ENCODE measurements at places on chromosomes 6 and 20. TPM values are rescaled to one million over a fixed set of nuclear protein-coding genes. Genes with fewer than 3 reads are reported as not detected.
A peak's percentile ranks its signal among the peaks of the same experiment; 100 is the strongest.

- H3K27me3 ChIP-seq = no peaks in the 10 kb centered on the region
- no peak for DNase-seq
- H3K4me3 ChIP-seq = no peak overlapping the region
- H3K36me3 ChIP-seq = no peaks in the 10 kb centered on the region
Observed at GRCh38 chr6:85797993-85798392, 155.3 kb upstream of the SYNCRIP start.

DNA sequence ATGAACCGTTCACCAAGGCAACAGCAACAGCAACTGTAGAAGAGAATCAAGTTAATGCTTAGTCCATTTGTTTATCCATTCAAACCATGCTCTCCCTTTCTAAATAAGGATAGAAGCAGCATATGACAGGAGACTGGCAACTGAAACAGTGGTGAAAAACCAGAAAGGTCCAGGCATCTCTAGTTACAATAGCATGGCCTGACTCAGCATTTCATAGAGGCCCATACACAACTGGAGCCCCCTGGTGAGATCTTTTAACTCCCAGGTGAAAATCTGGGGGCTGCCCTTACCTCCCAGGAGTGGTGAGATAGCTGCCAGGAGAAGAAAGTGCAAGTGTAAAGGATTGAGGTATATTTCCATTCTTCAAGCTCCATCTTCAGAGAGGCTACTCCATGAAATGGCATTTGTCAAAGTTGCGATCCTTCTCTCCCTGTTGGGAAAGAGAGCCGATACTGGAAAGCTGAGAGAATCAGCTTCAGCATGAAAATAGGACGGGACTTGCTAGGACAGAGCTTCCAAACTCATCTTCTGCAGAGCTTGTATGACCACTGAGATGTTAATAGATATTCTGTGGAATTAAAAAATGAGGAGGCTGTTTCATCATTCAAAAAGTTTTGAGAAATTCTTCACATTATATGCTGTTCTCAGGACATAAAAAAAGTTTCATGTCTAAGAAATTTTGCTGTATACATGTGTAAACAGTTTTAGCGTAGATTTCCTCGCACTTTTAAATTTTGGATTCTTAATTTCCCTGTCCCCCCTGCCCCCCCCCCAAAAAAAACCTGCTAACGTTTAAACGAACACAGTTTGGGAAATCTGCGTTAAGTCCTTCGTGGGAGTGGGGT, 10.9 kb upstream of the SLC2A12 start:
- H3K27ac ChIP-seq = no peak overlapping the region
- no peaks in the 10 kb centered on the region for H3K36me3 ChIP-seq
- no peak overlapping the region for H3K4me3 ChIP-seq
- DNase-seq = no peak

TEAD3 gene
- total RNA-seq = 98.6 TPM

- H3K4me1 ChIP-seq = no peaks in the 10 kb centered on the region
- DNase-seq = no peak
- no peak overlapping the region for H3K27ac ChIP-seq
- H3K4me3 ChIP-seq = no peak overlapping the region
- peaks cover 100% of the 10 kb centered on the region for H3K27me3 ChIP-seq
Observed at GRCh38 chr6:137496368-137496767, 2.2 kb upstream of the OLIG3 start.

- H3K36me3 ChIP-seq = no peaks in the 10 kb centered on the region
- no peak overlapping the region for H3K27ac ChIP-seq
- peaks cover 3% of the 10 kb centered on the region for H3K4me1 ChIP-seq
Observed at GRCh38 chr6:33904747-33905065, 100.9 kb upstream of the MLN start.

DNA sequence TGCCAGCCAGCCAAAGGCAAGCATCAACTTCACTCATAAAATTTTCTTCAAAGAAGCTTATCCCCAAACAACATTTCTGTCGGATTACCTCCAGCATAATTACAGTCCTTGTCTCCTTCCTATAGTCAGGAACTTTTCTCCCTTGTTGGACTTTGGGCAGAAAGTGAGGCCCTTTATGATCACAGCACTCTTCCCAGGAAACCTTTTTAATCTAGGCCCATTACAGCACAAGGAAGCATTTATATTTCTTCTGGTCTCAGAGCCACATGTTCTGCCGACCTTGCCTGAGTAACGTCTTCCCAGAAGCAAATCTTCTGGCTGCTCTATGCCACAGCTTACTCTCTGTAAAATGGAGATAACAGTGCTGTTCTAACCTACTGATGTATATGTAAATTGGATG, 437.2 kb upstream of the SLC35B3 start:
- no peak overlapping the region for H3K27ac ChIP-seq
- no peaks in the 10 kb centered on the region for H3K36me3 ChIP-seq
- no peak overlapping the region for H3K4me3 ChIP-seq
- no peaks in the 10 kb centered on the region for H3K27me3 ChIP-seq
- DNase-seq = no peak
- no peaks in the 10 kb centered on the region for H3K4me1 ChIP-seq

L3MBTL1 gene
- total RNA-seq = 30.7 TPM

DNA sequence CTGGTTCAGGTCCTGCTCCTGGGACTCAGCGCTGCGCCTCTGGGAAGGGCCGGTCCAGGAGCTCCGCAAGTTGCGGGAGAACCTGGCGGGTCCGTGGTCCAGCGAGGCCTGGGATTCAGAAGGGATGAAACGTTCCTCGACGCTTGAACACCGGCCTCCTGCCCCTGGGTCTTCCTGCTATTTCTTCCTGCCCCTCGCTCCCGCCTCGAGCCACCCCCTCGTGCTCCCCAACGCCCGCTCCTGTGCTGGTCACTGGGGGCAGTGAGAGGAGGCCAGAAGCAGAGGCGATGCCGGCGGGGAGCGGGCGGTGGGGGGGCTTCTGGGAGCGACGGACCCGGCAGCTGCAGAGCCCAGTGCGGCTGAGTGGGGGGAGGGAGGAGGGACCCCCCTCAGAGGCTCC, 20.8 kb upstream of the KIF25 start:
- no peaks in the 10 kb centered on the region for H3K27me3 ChIP-seq
- no peak overlapping the region for H3K4me3 ChIP-seq
- peaks cover 10% of the 10 kb centered on the region for H3K4me1 ChIP-seq
- H3K36me3 ChIP-seq = no peaks in the 10 kb centered on the region

- no peaks in the 10 kb centered on the region for H3K36me3 ChIP-seq
- DNase-seq = peak; percentile 67
- H3K27ac ChIP-seq = no peak overlapping the region
- H3K4me1 ChIP-seq = no peaks in the 10 kb centered on the region
Observed at GRCh38 chr6:25202504-25202903, 76.7 kb upstream of the CARMIL1 start.

FAM184A gene
- total RNA-seq = 4.2 TPM

DNA sequence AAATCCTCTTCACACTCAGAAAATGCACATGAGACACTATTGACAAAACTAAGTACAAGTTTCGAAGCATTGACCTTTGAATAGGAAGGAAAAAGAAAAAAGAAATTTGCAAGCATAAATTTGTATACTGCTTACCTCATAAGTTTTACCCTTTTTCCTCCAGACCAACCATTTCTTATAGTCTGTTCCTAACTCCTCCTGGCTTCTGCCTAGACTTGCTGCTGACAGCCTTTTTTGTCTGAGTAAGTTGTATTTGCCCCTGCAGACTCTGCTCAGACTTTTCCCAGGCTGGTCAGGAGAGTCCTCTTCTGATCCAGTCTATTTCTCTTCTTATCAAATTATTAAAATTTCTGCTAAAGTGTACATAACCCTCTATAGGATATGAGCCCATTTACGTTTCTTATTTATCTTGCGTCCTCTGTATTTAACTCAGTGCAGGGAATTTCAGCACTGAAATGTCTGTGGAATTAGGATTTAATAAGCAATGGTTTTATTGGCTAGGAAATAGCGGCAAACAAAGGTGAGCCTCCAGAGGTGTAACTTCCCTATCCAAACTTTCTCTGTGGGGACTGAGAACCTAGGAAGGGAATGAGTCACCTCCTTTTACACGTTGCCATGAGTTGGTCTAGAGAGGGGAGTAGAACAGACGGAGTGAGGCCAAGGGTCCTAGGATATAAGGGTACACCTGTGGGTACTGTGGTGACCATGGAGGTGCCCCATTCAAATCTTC, 207.1 kb upstream of the MARCKS start:
- DNase-seq = no peak
- H3K36me3 ChIP-seq = no peaks in the 10 kb centered on the region
- H3K27ac ChIP-seq = peak overlapping the region; percentile 89
- H3K4me1 ChIP-seq = peaks cover 42% of the 10 kb centered on the region
- H3K4me3 ChIP-seq = no peak overlapping the region
- H3K27me3 ChIP-seq = no peaks in the 10 kb centered on the region

- no peak overlapping the region for H3K4me3 ChIP-seq
- no peaks in the 10 kb centered on the region for H3K27me3 ChIP-seq
- H3K36me3 ChIP-seq = peaks cover 16% of the 10 kb centered on the region
- peak overlapping the region; percentile 45 for H3K27ac ChIP-seq
Observed at GRCh38 chr20:32445539-32446273, 87.6 kb downstream of the ASXL1 start.

GRCh38 chr6:26200918-26201721, 113.9 kb downstream of the HFE start:
- H3K27me3 ChIP-seq = no peaks in the 10 kb centered on the region
- DNase-seq = no peak
- H3K27ac ChIP-seq = no peak overlapping the region

DNA sequence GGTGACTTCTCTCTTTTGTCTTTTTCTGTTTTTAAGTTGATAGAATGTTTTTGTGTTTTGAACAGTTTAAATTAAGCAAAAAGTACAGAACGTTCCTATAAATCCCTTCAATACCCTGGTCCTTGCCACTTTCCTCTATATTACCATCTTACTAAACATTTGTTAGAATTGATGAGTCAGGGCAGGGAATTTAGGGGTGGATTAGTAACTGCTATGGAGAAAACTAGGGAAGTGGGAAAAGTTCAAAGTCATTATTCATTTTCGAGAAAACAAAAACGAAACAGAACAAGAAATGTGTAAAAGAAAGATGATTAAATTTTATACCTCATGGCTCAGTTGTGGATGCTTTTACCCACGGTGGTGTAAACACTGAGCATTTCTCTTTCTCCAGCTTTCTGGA, 240.4 kb upstream of the SULF2 start:
- DNase-seq = no peak
- H3K36me3 ChIP-seq = no peaks in the 10 kb centered on the region
- H3K4me1 ChIP-seq = no peaks in the 10 kb centered on the region
- H3K27me3 ChIP-seq = no peaks in the 10 kb centered on the region
- H3K4me3 ChIP-seq = no peak overlapping the region

GRCh38 chr20:3042625-3043024, 797 bp upstream of the GNRH2 start:
- H3K36me3 ChIP-seq = peaks cover 17% of the 10 kb centered on the region
- no peak for DNase-seq
- peaks cover 3% of the 10 kb centered on the region for H3K4me1 ChIP-seq
- no peak overlapping the region for H3K27ac ChIP-seq
- no peaks in the 10 kb centered on the region for H3K27me3 ChIP-seq

DEFB132 gene
- total RNA-seq = not detected

HTR1E gene
- not detected for total RNA-seq

DNA sequence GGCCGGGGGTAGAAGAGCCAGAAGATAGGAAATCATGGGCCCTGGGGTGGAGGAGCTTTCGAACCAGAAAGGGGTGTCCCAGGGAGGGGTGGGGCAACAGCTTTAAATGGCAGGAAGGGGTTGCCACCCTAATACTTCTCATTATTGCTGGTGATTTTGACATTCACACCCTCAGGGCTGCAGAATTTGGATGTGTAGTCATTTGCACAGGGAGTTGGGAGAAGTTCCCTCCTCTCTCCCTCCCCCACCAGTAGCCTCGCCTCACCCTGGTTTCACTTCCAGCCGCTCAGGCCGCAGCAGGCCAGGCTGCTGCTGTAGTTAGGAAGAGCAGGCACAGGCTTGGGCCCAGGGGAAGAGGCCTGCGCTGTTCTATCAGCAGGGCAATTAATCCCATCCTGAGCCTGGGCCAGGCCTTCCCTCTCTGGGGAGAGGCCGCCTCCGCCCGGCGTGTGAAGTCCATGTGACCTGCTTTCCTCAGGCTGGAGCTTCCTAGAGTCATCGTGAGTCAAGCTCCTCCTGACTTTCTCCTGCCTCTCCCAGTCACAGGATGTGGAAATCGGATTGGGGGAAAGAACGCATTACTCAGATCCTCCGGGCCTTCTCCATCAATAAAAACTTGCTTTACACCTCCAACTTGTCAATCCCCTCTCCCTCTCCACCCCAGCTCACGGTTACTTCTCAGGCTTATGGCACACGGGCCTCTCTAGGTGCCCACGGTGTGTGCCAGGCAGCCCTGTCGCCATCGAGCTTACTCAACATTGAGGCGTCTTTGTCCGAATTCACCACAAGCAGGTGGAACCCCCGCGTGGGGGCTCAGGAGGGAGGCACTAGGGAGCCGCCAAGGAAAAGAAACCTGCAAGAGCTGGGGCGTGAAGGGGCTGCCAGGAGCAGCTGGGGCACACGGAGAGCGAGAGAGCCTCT, 7.8 kb downstream of the ADTRP start:
- peaks cover 10% of the 10 kb centered on the region for H3K4me1 ChIP-seq
- H3K36me3 ChIP-seq = no peaks in the 10 kb centered on the region
- H3K4me3 ChIP-seq = no peak overlapping the region
- no peak overlapping the region for H3K27ac ChIP-seq
